ENCODE measurements at places on chromosomes 2 and 18. TPM values are rescaled to one million over a fixed set of nuclear protein-coding genes. Genes with fewer than 3 reads are reported as not detected.

DNA sequence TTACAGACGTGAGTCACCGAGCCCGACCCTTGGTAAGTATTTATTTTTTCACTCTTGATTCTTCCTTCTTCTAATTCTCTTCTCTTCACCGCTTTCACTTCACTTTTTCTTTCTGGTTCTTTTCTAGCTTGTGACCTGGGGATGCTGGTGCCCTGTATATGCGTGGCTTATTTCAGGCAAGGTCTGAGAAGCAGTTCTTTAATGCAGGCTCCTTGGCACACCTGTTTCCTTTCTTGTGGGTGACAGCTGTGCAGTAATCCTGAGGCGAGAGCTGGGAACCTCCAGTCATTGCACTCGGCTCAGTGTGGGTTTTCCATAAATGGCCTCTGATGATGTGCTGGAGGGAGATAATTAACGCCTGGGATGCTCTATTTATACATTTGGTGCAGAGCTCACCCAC, 193.8 kb downstream of the TSN start:
- no peak for DNase-seq

GRCh38 chr2:168853471-168853870, 36.8 kb downstream of the SPC25 start:
- DNase-seq = no peak

GRCh38 chr2:136376798-136377211, 258.9 kb upstream of the CXCR4 start:
- no peak for DNase-seq

- DNase-seq = no peak
Observed at GRCh38 chr2:232966122-232966521, 46.9 kb downstream of the NGEF start.

GRCh38 chr2:24010477-24011249, 778 bp downstream of the MFSD2B start:
- DNase-seq = no peak

The SERPINB8 gene
- total RNA-seq = 1.6 TPM
